ENCODE measurements at places on chromosomes 11 and 22.

DNA sequence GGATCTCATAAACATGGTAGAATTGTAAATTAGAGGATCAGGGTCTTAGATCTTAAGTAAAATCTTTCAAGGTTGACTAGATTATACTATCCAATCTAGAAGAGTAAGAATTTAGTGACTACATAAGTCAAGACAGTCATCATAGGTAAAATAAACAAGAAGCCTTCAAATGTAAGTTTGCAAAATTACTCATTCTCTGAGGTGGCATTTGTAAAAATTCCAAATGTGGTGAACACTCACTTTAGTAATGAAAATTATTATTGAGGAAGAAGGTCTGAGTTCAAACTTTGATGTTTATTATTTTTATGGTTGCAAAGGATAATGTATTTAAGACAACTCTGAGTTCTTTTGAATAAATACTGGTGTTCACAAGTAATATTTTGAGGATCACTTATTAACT, 4.6 kb downstream of the HYLS1 start:
- DNase-seq: no peak

DNA sequence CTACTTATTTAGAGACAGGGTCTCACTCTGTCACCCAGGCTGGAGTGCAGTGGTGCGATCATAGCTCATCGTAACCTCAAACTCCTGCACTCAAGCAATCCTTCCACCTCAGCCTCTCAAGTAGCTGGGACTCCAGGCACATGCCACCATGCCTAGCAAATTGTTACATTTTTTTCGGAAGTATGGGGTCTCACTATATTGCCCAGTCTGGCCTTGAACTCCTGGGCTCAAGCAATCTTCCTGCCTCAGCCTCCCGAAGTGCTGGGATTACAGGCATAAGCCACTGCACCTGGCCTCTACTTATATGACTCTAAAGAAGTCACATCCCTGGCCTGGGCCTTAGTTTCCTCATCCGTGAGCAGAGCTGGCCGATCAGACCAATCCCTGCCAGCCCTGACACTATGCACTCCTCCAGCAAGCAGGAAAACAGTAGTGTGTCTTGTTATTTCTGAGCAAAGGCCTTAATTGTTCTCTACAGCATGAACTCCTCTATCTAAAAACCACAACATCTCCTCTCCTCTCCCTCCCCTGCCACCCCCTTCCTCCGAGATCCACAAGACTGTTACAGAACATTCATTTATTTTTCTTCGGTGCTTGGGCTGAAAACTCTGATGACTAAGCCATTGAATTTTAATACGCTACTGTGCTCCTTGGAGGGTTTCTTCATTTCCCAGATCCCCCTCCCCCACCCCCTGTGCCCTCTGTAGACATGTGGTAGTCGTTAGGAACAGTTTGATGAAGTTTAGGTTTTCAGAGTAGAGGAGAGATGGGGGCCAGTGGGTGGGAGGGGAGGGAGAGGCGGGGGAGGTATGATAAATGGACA, 91.5 kb downstream of the ABTB2 start:
- no peak for DNase-seq

DNA sequence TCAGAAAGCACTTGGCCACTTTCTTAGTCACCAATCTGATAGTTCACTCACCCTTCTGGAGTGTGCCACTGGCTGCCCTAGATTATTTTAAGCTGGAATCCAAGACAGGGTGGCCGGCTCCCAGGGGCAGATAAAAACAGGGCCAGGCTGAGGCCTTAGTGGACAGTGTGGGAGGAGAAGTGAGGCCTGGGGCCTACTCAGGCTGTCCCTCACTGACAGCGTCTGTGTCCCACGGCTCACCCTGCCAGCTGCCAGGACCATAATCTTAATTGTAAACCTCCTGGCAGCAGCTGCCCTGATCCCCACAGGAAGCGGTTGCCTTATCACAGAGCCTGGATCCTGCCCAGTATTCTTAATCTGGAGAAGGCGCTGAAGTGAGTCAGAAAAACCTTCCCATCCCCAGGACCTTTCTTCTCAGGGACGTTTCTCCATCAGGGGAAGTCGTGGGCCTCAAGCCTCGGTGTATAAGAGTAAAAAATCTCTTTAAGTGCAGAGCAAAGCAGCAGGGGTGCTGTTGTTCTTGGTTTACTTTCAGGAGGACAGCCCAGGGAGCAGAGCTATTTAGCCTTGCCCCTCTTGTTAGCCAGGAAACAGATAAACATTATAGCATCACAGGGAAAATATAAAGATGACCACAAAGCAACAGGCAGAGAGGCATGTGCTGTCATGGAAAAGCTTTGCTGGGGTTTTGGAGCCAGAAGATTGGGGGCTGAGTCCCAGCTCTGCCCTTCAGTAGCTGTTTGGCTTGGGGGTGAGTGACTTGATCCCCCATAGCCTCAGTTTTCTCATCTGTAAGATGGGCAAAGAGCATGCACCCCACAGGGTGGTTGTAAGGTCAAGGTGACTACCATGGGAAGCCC, 39.6 kb downstream of the TSPAN18 start:
- DNase-seq: no peak

DNA sequence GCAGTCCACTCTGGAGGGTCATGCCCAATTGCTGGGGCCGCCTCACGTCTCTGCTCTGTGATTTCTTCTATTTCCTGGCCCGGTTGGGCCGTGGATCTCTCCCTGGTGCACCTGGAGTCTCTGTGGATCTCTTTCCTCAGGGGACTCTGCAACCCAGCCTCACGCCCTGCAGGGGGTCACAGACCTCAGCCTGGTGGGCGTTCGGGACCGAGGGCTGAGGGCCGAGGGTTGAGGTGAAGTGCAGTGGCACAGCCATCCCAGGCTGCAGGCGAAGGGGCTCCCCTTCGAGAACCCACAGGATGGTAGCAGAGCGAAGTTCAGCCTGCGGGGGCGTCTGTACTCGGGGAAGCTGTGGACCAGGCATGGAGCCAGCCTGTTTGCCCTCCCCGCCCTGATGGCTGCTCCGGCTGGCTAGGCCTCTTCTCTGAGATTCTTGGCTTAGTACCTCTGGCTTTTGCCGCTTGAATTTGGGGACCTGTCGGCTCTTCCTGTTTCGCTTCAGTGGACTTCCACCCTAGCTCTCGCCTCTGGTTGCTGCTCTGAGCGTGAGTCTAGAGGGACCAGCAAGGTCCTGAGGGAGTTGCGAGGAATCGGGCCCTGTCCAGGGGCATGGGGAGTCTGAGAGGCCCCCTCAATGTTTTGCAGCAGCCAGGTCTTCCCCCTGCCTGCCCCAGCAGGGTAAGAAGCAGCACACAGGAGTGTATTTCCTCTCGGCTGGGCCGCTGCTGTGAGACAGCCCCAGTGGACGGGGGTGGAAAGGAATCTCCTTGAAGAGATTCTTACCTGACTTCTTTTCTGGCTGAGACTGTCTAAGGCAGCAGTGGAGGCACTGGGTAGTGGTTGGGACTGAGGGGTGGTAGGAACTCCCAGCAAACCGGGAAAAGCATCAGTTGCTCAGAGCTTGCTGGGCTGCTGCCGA, 140.8 kb downstream of the TBC1D22A start:
- no peak for DNase-seq

DNA sequence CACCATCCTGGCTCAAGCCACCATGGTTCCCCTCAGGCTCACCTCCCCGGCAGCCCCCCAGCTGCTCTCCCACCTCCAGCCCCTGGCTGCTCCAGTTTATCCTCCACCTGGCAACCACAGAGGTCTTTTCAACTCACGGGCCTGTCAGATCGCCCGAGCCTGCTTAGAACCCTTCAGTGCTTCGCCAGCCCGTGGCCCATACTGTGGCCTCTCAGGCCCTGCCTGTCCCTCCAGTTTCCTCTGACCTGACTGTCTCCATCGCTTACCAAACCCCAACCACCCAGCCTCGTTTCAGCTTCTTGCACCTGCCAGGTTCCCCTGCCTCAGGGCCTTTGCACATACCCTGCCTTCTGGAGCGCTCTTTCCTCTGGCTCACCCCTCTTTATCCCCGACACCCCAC, 6.9 kb downstream of the KCNC1 start:
- no peak for DNase-seq

DNA sequence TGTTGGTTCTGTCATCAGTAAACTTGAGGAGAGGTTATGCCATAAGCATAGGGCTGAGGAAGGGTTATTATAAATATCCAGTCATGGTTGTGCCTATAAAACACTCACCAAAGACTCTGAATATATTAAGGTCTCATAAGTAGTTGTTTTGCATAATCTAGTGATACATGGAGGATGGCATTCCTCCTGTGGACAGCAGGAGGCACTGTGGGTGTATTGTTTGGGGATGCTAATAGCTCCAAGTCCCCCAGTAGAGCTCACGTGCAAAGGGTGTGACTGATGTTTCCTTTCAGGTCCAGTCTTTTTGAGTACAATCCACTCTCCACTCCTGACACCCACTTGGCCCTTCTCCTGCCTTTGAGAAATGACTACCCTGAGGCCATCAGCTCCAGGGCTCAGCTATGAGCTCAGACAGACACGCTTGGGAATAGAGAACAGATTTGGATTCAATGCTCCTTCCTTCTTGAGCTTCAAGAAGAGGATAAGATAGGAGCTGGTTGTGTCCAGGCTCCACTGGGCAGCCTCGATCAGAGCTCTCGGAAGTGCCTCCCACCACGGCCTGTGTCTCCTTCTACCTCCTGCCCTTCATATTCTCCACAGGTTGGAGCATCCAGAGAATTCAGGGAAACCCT, 85.2 kb upstream of the IGLL5 start:
- peak; percentile 24 for DNase-seq

DNA sequence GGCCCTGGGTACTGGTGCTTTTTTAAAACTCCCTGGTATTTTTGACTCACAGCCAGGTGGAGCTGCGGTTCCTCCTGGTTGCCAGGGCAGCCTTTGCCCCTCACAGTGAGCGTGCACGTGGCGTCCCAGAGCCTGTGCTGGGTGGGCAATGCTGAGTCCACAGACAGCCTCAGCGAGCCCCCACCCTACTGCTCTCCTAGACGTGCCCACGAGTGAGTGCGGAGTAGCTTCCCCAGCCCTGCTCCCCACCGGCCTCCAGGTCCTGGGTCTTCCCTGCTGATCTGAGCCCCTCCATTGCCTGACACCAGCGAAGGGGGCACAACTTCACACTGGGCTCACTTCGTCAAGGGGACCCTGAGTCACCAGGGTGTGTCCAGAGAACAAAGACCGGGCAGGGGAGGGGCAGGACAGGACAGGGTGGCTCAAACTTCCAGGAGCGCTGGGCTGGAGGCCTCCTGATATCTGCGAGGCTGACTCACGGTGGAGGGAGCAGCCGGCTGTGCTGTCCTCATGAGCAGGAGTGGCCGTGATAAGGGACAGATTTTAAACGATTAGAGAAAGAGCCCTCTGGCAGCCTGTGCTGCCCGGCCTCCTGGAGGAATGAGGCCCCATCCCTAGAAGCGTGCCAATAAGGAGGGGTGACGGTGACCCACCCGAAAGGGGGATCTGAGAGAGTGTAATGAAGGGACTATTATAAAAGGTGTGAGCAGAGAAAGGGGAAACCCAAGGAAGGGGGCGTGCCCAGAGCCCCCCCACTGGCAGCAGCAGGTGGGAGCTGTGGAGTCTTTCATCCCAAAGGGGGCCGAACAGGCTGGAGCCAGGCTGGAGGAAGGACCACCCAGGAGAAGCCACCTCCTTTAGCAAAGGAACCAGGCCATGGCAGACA, 129.3 kb upstream of the FGF3 start:
- DNase-seq: no peak

GRCh38 chr11:50412832-50413231, 380.2 kb downstream of the OR4C45 start:
- no peak for DNase-seq

DNA sequence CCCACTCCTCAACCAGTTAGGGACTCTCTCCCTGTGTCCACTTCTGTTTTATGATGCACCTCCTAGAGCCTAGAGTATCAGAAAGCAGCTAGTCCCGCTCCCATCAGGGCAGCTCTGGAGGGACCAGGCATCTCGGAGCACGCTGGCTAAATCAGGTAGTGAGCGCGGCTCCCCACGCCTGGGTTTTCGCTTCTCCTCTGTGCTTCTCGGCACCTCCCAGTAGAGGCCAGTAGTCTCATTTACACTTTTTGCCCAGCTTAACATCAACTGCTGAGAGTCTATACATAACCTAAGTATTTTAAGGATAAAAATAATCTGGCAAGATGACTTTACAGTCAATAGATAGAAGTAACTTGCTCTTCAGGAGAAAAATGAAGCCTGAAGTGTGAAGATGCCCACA, 473.8 kb downstream of the OPCML start:
- no peak for DNase-seq

GRCh38 chr11:27217948-27218420, 145.0 kb downstream of the CCDC34 start:
- no peak for DNase-seq

- no peak for DNase-seq
Observed at GRCh38 chr11:94519478-94520084, 7.3 kb downstream of the C11orf97 start.

GRCh38 chr11:126436209-126436755, 80.8 kb downstream of the ST3GAL4 start:
- DNase-seq: no peak

DNA sequence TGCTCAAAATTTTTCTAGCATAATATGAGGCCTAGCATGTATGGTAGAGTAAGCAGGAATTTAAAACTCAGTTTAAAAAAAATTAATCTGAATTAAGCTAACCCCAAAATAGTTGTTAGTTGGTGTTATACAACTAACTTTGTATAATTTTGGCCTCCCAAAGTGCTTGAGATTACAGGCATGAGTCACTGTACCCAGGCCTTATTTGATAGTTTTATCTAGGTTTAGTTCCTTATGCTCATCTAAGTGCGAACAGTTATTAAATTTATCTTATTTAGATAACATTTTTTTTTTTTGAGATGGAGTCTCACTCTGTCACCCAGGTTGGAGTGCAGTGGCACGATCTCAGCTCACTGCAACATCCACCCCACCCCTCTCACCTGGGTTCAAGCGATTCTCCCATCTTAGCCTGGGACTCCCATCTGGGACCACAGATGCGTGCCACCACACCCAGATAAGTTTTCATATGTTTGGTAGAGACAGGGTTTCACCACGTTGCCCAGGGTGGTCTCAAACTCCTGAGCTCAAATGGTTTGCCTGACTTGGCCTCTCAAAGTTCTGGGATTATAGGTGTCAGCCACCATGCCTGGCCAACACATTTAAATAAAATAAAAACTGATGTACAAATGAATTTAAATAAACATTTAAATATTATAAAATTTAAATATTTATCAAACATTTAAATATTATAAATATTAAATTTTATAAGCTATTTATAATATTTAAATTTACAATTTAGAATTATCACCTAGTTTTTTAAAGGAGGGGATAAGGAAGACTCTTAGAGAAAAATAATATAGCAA, 7.5 kb downstream of the IL18 start:
- DNase-seq: no peak

GRCh38 chr11:118851970-118852369, 31.7 kb upstream of the CXCR5 start:
- DNase-seq: no peak

Data from stimulated activated CD8-positive, alpha-beta memory T cell treated with anti-CD3 and anti-CD28 coated beads, Interleukin-4, amount 100 ng/mL, for 24 hours (primary cell).